ENCODE measurements at places on chromosomes 2 and 18.

DNA sequence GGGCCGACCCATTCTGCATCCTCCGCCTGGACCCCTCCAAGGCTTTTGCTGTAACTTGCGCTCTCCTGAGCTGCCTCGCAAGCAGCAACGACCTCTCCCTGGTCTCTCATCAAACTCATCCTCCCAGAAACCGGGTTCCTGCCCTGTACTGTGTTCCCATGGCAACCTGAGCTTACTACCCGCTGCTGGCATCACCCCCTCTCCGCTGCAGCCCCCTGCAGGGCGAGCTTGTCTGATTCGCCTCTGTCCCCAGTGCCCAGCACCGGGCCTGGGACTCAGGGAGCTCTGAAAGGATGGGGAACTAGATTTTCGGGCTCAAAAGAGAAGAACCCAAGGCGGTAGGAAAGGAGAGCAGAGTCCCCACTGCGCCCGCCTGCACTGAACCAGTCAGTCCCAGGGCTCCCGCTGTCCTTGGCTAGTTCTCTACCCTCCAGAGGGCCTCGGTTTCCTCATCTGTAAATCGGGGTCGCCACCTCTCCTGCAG lies 463 bp downstream of the HS1BP3 start:
- DNase-seq, result no peak

GRCh38 chr18:6797171-6797570 lies 67.7 kb downstream of the ARHGAP28 start:
- no peak for DNase-seq

DNA sequence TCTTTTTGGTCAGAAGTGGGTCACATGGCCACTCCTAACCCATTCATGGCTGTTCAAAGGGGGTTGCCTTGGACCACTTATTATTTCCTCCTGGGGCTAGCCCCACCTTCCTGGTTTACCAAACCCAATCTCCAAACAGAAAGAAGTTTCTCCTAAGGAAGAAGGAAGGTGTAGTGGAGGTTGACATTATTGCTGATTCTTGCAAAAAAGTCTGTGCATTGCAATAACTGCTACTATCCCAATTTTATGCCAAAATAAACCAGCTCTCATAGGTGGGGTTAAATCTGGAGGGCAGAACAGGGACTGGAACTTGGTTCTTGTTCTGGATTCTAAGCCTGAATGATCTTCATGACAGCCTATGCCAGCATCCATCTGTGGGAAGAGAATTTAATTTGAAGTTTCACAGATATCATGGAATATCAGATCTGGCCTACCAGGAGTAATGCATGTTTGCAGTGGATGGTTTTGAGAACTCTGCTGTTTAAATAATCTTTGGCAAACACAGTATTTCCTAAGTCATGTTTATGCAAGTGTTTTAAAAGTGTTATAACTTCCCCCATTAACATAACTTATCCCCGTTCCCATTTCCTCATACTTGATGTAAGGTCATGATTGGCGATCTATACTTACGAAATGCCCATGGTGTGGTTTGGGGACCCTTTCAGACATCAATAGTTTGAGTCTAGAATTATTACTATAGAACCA lies 11.9 kb downstream of the ANXA4 start:
- DNase-seq, result no peak

- DNase-seq, result no peak
Observed at GRCh38 chr2:230779126-230779525, 66.5 kb downstream of the CAB39 start.

- DNase-seq, result no peak
Observed at GRCh38 chr2:15284614-15285013, 276.5 kb downstream of the NBAS start.

Measured in stimulated activated CD8-positive, alpha-beta memory T cell treated with anti-CD3 and anti-CD28 coated beads, Interleukin-15, amount 100 ng/mL, for 24 hours (primary cell).